Glutamatergic neuron (in vitro differentiated cells): ENCODE measurements at places on chromosomes 6 and 20. TPM values are rescaled to one million over a fixed set of nuclear protein-coding genes. Genes with fewer than 3 reads are reported as not detected.

The PNLDC1 gene
- total RNA-seq: not detected

The MEI4 gene
- total RNA-seq: 0.86 TPM

The ZNF391 gene
- total RNA-seq: 8.3 TPM

- DNase-seq: no peak
Measured at GRCh38 chr20:19881080-19881840, 123.2 kb downstream of the RIN2 start.

DNA sequence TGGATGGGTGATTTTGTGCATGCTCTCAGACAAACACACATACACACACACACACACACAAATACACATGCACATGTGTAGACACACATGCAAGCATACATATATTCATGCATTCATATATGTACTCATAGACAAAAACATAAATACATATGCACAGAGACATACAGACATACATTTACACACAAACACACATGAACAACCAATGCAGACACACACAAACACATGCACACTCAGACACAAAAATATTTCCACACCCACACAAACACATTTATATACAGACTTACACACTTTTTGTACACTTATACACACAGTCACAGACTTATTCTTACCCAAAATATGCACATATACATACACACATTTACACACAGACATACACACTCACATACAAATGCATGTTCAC, 94.9 kb upstream of the NKX2-2 start:
- DNase-seq: no peak

- DNase-seq: no peak
Measured at GRCh38 chr6:70103798-70104197, 199.1 kb downstream of the COL9A1 start.

GRCh38 chr6:34553750-34554149, 2.4 kb downstream of the SPDEF start:
- DNase-seq: no peak
